ENCODE measurements at places on chromosomes 16 and 17. TPM values are rescaled to one million over a fixed set of nuclear protein-coding genes. Genes with fewer than 3 reads are reported as not detected.

KRTAP4-3 gene
- not detected for polyA plus RNA-seq

TERB1 gene
- not detected for polyA plus RNA-seq

LHX1 gene
- not detected for polyA plus RNA-seq

XAF1 gene
- 6.3 TPM for polyA plus RNA-seq

FSCN2 gene
- polyA plus RNA-seq: 0.26 TPM

NPIPA2 gene
- 1.1 TPM for polyA plus RNA-seq

RAB37 gene
- polyA plus RNA-seq: 0.16 TPM

KRTAP9-2 gene
- not detected for polyA plus RNA-seq

HOXB6 gene
- polyA plus RNA-seq: 15.4 TPM

TEKT1 gene
- polyA plus RNA-seq: not detected

CFAP97D1 gene
- polyA plus RNA-seq: 0.02 TPM
